ENCODE measurements at places on chromosomes 7 and 10.
A peak's percentile ranks its signal among the peaks of the same experiment; 100 is the strongest.

GRCh38 chr10:131320860-131321604 lies 9.5 kb upstream of the TCERG1L start:
- no peak for DNase-seq

GRCh38 chr7:38932509-38933168 lies 23.6 kb upstream of the VPS41 start:
- DNase-seq, result no peak

DNA sequence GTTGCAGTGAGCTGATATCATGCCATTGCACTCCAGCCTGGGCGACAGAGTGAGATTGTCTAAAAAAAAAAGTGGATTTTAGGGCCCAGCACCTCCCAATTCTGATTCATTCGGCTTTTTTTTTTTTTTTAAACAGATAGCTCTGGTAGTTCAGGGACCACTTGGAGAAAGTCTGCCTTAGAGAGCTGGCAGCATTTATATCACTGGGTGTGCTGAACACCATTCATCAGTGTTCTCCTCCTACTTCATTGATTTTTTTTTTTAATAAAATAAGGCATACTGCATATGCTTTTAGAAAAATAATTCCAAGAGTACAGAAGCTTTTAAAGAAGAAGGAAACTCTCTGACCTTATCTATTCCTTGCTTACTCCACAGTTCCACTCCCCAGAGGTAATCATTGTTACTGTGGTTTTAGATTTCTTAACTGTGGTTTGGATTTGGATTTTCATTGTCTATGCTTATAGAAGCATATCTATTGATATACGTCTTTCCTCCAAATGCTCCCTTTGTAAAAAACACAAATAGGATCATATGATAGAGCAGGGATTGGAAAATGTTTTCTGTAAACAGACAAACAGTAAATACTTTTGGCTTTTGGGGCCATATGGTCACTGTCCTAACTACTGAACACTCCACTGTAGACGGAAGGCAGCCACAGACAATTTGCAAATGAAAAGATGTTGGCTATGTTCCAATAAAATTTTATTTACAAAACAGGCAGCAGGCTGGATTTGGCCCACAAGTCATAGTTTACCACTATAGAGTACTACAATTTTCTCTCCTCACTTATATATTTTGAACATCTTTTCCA lies 21.1 kb upstream of the SAR1A start:
- DNase-seq, result no peak

- no peak for DNase-seq
These were observed 9.7 kb downstream of the GPR26 start for GRCh38 chr10:123675811-123676210.

DNA sequence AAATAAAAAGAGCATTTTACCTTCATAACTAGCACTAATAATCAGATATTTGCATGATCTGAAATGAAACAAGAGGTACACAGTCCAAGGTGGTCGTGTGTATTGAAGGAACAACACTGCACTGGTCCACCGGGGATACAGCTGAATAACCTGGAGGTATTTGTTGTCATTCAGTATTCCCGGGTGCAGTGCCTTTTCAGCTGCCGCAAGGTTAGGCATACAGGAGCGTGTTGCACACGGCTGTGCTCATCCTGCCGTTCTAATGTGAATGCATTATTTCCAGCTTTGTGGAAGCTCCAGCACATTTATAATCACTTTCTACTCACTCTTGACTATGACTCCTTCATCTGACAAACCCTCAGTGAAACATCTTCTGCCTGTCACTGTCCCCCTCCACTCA lies 377.8 kb downstream of the GFRA1 start:
- DNase-seq, result no peak

- DNase-seq, result no peak
These were observed 799 bp downstream of the KCNK18 start for GRCh38 chr10:117198088-117198487.

GRCh38 chr7:85805656-85806055 lies 618.8 kb upstream of the SEMA3D start:
- DNase-seq, result no peak

DNA sequence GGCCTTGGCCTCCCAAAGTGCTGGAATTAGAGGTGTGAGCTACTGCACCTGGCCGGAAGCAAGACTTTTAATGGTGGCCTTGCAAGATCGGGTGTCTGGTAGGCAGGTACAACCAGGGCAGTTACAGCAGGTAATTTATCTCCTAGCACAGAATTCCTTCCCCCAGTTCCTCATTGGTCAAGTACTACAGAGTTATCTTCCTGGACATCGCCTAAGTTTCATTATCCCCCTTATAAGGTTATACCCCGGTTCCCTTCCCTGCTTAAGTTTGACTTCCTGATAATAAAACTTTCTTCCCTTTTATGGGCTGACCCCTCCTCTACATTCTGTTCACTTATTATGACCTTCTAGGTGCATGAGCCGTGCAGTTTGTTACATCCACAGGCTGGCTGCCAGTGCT lies 19.0 kb upstream of the CYP3A43 start:
- DNase-seq, result no peak

- DNase-seq, result no peak
These were observed 475 bp upstream of the NRBF2 start for GRCh38 chr10:63132651-63133055.

GRCh38 chr7:80815733-80816132 lies 103.1 kb downstream of the SEMA3C start:
- DNase-seq, result no peak

DNA sequence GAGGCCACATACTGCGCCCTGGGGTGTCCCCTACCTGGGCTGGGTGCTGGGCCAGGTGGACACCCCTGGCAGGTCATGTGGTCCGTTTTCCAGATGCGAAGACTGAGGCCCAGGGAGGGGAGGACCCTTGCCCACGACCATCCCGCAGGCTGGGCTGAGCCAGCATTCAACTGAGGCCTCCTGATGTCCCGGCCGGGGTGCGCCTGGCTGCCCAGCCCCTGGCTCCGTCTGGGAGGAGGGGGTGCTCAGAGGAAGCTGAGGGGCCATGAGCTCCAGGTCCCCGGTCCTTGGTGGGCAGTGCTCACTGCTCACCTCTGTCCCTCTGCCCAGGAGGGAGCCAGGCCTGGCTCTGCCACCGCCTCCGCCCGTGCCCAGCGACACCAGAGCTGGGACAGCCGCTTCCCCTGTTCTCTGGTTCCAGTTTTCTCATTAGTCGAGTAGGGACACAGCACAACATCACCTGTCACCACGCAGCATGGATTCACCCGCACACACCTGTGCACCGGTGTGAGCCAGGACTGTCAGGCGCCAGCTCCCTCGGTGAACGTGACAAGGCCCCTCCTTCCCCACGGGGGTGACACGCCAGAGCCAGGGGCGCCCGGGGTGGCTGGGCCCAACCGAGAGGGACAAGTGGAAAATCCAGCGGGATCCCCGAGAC lies 139.7 kb downstream of the ELFN1 start:
- DNase-seq, result no peak

- DNase-seq, result peak; percentile 30
These were observed 143.0 kb upstream of the HDAC9 start for GRCh38 chr7:18352339-18353255.

GRCh38 chr10:119090968-119091367 lies 10.4 kb upstream of the EIF3A start:
- no peak for DNase-seq

- DNase-seq, result no peak
These were observed 110.7 kb downstream of the TRIM24 start for GRCh38 chr7:138570715-138571114.

DNA sequence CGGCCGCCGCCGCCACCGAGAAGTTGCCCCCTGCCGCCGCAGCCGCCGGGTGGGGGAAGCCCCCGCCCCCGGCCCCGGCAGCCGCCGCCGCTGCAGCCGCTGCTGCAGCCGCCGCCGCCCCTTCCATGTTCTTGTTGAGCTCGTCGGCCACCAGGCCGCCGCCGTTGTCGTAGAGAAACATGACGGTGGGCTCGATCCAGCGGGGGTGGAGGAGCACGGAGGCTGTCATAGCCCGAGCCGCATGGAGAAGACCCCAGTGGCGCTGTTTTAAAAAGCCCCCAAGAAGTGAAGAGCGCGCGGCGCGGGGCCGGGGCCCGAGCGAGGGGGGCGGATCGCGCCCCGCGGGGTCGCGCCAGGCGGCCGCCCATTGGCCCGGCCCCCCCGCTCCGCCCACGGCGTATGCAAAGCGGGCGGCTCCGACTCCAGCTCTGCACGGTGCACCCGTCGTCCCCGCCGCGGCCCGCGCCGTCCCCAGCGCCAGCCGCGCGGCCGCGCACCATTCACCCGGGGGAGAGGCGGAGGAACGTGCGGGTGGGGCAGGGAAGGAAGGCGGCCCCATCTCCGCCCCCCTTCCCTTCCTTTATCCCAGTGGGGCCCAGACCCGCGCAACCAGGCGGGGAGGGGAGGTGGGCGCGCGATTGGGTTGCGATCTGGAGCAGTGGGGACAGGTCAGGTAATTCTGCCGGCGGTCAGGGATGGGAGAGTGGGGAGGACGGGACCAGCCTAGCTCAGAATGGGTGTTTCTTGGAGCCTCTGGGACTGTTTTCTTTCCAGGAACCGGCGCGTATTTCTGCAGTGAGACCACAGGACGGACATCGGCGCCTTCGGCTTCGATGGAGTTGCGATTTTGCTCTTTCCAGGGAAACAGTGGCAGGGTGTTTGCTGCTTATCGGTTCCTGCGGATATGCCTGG lies at the start of gene HOXA13:
HOXA13 (minus strand) TSS at position 243 of the 912 bp plus-strand sequence; CDS start at position 229, 14 bp downstream.
- no peak for DNase-seq

- DNase-seq, result no peak
These were observed 305.8 kb downstream of the KIF20B start for GRCh38 chr10:90007226-90007625.

DNA sequence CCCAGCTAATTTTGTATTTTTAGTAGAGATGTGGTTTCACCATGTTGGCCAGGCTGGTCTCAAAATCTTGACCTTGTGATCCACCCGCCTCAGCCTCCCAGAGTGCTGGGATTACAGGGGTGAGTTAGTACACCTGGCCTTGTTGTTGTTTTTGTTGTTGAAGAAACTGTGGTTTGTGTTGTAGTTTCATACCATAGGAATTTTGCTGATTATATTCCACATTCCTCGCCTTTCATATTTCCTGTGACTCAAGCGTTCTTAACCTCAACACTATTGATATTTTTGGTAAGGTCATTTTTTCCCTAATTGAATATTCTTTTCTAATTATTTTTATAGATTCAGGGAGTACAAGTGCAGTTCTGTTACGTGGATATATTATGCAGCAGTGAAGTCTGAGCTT lies 16.7 kb downstream of the LIPF start:
- no peak for DNase-seq

GRCh38 chr10:72719941-72720592 lies 28.1 kb downstream of the MCU start:
- no peak for DNase-seq

Measured in uterus (tissue), 4 donors.